ENCODE measurements at places on chromosomes 11 and 22. TPM values are rescaled to one million over a fixed set of nuclear protein-coding genes. Genes with fewer than 3 reads are reported as not detected.

Gene TLCD5
- total RNA-seq: 4.0 TPM

DNA sequence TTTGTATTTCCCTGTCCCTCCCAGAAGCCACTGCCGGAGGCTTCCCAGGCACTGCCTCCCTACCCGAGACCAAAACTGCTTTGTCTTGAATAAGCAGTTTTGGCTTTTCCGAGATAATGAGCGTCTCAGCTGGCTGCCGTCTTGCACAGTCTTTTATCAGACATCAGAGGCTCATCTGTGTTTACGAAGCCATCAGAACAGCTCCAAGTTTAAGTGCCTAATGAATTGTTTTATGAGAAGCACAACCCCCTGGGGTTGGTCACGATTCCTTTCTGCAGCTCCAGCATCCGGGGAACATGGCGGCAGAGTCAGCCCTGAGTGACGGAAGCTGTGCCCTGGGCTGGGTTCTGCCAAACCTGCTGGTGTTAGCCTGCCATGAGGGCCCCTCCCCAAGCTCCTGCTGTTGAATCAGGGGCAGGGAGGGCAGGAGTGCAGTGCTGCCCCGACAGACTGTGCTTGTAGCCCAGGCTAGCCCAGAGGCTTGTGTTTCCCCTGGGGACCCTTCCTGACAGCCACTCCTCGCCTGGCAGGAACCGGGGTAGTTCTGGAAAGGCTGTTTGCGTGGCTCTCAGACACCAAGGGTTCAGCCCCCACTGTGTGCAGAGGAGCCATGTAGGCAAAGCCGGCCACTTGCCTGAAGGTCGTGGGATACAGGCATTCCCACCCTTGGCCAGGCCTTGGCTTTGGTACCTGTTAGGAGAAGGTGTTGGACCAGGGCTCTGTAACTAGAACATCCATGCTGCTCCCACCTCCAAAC is 96.1 kb downstream of the MORC2 start:
- DNase-seq: no peak

Gene OTOG
- total RNA-seq: not detected

DNA sequence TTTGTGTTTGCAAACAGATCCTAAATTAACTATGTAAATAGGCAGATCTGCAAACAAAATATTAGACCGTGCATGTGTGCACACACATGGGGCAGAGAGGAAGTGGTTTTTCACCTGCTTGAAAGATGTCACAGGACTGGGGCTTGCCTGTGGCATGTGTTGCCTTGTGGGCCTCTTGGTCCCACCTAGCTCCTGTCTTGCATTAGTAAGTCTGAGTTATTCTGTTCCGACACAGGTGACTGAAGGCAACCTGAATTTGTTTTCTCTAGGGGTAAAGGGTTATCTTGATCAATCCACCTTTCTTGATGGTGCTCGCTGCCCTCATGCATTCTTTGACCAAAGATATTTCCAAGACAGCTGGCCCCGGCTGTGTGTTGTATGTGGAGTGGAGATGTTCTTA is 667.5 kb downstream of the NTM start:
- DNase-seq: no peak

GRCh38 chr11:126914941-126915340 is 85.6 kb downstream of the KIRREL3 start:
- DNase-seq: no peak

DNA sequence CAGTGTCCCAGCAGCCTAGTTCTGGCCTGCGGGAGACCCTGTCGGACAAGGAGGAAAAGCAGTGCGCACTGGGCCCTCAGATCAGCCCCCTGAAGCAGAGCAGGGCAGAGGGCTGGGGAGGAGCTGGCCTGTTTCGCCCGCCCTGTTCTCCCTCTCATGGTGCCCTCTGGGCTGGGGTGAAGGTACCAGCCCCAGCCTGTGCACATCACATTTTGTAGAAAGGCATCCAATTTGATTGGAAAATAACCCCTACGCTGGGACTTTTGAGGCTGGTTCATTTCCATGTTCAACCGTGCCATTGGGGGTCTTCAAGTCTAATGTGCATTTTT is 832 bp upstream of the NAP1L4 start:
- no peak for DNase-seq

Gene MYOD1
- not detected for total RNA-seq

- no peak for DNase-seq
Measured at GRCh38 chr11:33362051-33362910, 105.1 kb downstream of the HIPK3 start.

GRCh38 chr11:59009661-59010060 is 70.4 kb downstream of the GLYATL1 start:
- no peak for DNase-seq

DNA sequence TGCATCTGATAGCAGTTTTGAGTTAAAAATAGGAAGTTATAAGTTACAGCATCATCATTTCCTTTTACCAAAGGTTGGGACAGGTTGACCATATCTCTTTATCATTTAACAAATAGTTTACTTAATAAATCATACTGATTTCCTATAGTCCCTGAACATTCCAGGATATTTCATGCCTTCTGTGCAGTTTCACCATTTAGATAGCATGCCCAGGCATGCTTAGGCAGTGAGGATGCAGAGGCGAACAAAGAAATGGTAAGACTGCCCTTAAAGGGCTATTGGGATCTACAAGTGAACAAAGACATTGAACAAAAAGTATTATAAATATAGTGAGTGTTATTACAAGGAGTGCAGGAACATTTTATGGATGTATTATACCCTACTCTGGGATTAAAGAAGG is 96.4 kb downstream of the PRMT3 start:
- no peak for DNase-seq

Gene PLET1
- total RNA-seq: not detected

GRCh38 chr11:122715548-122716440 is 60.3 kb downstream of the UBASH3B start:
- no peak for DNase-seq

GRCh38 chr11:83200035-83200434 is 6.5 kb downstream of the ANKRD42 start:
- DNase-seq: no peak

- DNase-seq: no peak
Measured at GRCh38 chr22:41469218-41469851, 418 bp downstream of the ACO2 start.

GRCh38 chr11:10611979-10612862 is 43.8 kb upstream of the LYVE1 start:
- DNase-seq: no peak

Gene PHRF1
- 60.2 TPM for total RNA-seq

Gene OR4D5
- total RNA-seq: not detected

Gene MEI1
- 45.9 TPM for total RNA-seq

DNA sequence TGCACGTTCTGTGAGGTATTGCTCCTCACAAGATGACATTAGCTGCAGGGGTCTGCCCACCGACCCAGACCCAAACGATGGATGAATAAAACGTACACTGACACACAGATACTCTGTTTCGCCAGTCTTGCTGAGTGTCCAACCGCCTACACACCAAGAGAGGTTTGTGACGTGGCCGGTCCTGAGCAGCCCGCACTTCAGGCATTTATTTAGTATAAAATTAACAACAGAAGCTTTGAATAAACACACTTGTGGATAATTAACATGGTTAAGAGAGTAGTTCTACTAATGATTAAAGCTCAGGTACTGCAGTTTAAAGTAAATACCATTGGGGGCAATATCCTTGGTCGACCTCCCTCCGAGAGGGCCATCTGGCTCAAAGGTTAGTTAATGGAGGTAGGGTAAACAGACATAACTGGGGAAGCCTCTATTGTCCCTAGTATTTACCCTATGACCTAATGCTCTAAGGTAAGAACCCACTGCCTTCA is 75.7 kb downstream of the CCDC83 start:
- no peak for DNase-seq

Gene BIRC3
- total RNA-seq: 46.4 TPM

DNA sequence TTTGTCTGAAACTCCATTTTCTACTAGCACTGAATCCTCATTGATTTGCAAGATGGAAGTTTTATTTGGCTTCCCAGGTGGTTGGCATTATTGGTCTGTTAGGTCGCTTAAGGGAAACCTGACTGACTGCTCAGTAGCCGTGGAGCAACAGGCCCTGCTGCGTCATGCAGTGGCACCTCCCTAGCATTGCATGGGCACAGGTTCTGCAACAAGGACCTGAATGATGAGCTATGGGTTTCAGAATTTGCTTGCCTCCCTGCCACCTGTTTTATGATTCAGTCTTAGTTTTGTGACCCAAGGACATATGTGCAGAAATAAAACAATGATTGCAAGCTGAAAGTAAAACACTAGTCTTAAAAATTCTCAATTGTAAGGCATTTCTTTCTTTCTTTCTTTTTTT is 128.5 kb downstream of the SLC1A2 start:
- DNase-seq: no peak

DNA sequence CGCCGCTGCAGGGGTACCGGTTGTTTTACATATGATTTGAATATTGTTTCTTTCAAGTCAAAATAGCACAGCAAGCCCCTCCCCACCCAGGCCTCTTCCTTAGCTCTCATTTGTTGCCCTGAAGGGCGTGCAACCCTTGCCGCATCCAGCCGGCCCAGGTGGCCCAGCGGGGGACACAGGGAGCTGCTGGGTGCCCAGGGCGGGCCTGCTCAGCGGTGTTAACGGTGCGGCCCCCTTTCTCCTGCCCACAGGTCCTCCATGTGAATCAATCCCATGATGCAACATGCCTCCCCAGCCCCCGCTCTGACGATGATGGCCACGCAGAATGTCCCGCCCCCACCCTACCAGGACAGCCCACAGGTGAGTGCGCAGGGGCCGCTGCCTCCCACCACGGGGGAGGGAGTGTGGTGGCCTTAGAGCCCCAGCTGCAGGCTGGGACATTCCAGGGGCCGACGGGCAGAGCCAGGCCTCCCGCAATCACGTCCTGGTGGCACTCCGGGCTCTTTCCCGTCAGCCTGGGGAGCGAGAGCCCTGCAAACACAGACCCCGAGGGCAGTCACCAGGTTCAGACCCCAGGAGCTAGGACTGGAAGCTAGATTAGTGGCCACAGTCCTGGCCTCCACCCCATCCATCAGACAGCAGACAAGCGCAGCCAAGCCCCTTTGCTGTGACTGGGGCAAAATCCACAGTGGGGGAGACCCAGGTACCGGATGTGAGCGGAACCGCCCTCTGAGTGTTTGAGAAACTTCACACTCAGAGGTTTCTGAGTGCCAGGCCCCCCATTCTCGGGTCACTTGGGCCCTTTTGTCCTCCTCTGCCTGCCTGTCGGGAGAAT is 144.8 kb downstream of the FEZ1 start:
- DNase-seq: no peak

DNA sequence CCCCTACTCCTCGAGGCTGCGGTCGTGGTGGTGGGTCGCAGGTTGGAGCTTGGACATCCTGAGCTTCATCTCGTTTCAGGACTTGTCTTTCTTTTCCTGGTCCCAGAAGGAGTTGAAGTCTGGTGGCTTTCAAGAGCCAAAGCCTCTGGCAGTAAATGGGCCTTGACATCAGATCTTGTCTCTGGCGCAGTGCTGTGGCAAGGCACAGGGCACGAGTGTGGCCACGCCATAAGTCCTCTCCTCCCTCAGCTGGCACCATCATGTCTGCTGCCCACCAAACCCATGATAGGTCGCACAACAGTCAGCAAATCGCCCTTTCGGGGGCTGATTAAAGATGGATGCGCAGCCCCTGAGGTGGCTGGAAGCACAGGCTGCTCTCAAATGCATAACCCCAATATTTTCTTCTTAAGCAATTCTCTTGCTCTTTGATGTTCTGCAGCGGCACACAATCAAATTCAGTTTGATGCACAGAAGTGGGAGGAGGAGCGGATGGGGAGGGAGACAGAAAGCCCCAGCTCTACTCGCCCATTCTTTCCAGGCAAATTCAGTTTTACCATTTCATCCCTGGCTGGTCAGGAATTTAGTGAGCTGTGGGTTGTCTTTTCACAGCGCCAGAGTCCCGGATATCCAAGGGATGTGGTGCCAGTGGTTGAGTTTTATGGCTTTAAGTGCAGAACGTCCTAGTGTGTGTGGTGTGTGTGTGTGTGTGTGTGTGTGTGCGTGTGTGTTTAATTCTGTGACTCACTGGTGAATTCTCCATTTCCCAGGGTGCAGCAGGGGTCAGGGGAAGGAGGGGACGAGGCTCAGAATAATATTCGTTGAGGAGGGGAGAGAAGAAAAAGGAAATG is 162.0 kb downstream of the DSCAML1 start:
- DNase-seq: no peak

DNA sequence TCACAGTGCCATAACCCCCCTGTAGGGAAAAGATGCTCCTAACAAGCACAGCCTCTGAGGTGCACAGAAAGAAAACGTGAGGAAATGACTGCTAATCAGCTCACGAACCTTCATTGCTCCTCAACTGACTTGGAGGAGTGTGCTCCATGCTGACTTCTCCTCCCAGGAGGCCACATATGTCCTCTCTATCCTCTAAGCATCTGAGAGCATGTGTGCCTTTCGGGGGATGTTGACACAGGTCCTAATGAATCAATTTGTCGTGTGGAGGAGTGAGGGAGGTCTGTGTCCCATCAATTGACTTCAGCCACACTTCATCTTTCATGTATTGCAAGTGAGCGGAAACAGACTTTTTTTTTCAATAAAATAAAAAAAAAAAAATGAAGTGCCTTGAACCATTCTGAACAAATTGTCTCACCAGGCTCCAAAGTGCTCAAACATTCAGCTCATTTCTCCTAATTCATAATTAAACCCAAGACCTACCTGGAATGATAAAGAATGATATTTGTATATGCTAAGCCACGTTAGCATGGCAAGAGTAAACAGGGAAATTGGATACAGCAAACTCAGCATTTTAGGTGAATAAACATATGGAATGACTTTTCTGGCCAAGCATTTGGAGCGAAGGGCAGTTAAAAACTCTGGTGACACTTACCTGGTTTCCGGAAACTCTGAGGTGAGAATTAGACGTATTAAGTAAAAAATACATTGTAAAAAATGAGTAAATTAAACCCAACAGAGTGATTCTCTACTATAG is 317.6 kb upstream of the FAT3 start:
- no peak for DNase-seq

DNA sequence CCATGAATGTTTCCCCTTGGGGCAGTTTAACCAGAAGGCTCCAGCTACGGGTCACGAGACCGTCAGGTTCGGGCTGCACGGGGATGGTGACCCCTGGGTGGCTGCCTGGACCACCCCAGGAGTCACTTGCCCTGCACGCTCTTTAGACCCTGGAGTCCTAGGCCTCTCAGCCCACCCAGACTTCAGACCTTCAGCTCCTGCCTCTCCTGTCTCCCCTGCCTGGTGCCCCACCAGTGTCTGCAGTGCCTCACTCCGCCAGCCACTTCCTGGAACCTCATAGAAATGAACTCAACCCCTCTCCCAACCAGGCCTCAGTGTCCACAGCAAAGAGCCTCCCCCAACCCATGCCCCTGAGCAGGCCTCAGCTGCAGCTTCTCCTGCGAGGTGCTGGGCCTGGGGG is 12.5 kb upstream of the MS4A10 start:
- DNase-seq: no peak

DNA sequence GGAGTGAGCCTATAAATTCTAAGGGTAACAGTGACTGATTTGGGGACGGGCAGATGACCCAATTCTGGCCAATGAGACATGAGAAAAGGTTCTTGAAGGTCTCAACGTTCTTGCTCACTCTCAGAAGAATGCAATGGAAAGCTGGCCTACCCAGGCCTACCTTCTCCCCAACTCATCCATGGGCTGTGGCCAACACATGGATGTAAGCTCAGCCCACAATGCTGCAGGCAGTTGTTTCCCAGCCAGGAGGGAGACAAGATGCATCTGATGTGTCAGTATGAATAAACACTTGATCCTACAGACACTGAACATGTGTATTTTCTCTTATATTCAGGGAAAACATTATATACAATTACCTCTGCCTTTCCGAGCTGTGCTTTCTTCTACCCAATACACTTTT is 24.4 kb downstream of the PI4KA start:
- DNase-seq: no peak
